ENCODE measurements at places on chromosomes 7 and 10. TPM values are rescaled to one million over a fixed set of nuclear protein-coding genes. Genes with fewer than 3 reads are reported as not detected.

DNA sequence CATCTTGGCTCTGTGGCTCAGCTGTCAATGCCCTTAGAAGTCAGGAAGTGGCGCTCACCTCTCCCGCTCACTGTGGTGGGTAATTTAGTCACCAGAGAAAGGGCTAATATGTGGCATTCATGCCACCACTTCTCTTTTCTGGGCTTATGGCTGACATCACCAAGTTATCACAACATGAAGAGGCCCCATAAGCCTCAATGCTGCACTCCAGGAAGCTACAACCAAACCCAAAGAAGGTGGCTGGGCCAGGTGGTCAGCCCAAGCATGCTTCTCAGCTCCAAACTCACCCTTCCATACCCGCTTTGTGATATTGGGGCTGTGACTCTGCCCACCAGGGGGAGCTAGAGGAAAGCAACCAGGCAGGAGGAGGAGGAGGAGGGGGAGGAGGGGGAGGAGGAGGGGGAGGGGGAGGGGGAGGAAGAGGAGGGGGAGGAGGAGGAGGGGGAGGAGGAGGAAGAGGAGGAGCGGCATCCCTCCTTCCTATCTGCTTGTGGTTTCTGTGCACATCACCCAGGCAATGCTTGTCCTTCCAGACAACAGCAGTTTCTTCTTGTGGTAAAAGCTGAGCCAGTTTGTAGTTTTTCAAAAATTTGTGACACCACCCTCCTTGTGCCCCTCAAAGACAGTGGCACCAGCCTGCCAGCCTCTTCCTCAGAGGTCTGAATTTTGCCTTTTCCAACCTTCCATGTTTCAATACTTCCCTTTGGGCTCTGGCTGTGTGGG, 42.1 kb downstream of the CYP26A1 start:
- no peaks in the 10 kb centered on the region for H3K36me3 ChIP-seq
- H3K27ac ChIP-seq, result no peak overlapping the region
- DNase-seq, result peak; percentile 78

- DNase-seq, result no peak
- H3K36me3 ChIP-seq, result peaks cover 82% of the 10 kb centered on the region
- H3K4me1 ChIP-seq, result peaks cover 78% of the 10 kb centered on the region
- H3K4me3 ChIP-seq, result peak overlapping the region; percentile 35
- H3K27ac ChIP-seq, result peak overlapping the region; percentile 81
- no peaks in the 10 kb centered on the region for H3K27me3 ChIP-seq
These were observed 12.2 kb downstream of the HNRNPA2B1 start for GRCh38 chr7:26188206-26188956.

- H3K27ac ChIP-seq, result no peak overlapping the region
- no peak for DNase-seq
- no peak overlapping the region for H3K4me3 ChIP-seq
- H3K27me3 ChIP-seq, result no peaks in the 10 kb centered on the region
- H3K36me3 ChIP-seq, result peaks cover 93% of the 10 kb centered on the region
These were observed 213.7 kb upstream of the AOAH start for GRCh38 chr7:36937754-36938563.

DNA sequence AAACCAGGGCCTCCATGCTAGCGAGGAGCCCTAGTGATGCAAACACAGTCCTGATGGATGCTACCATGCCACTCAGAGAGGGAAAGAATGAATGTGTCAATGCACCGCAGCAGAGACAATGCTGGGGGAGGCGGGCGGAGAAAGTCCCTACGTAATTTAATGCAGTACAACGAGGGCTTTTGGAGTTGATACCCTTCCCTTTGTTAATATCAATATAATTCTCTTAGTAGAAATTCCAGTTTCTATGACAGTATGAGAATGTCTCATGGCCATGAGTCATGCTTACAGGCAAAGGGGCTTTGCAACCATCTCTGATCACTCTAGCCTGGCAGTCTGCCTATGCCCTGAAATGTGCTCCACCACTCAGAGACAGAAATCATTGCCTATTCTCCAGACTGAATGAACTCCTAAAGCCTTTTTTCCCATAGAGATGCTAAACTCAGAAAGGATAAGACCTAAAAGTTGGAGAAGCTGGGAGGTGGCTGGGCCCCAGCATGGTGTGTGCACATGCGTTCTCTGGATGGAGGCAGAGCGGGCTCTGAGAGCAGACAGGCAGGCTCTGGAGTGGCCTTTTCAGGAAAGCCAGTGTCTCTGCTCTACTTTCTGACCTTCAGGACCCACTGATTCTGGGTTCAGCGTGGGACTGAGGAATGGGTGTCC, 20.3 kb upstream of the GIMAP2 start:
- peaks cover 80% of the 10 kb centered on the region for H3K4me1 ChIP-seq
- peaks cover 5% of the 10 kb centered on the region for H3K36me3 ChIP-seq
- H3K27ac ChIP-seq, result peak overlapping the region; percentile 98
- no peaks in the 10 kb centered on the region for H3K27me3 ChIP-seq

DNA sequence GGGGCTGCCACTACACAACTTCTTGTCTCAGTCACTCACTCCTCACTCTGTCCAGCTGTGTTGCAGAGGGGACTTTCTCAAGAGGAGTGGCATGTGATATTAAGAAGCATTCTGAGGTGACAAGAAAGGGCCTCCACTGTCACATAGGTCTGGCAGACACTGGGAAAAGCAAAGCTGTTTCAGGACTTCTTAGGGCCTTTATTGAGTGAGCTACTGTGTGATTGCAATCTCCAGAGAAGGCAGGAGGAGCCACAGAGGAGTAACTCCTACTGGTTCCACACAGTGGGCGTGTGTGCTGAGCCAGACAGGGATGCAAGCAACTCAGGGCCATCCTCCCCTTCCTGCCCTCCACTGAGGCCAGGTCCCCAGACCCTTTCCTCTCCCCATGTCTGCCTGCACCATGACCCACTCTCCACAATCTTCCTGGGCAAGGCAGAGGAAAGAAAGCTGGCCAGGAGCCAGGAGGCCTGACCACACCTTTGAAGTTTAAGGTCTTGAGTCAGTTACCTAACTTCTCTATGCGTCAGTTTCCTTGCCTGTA, 262.0 kb upstream of the ZMIZ1 start:
- no peak overlapping the region for H3K27ac ChIP-seq
- no peak overlapping the region for H3K4me3 ChIP-seq
- H3K27me3 ChIP-seq, result peaks cover 3% of the 10 kb centered on the region
- no peak for DNase-seq

- no peak for DNase-seq
- peaks cover 2% of the 10 kb centered on the region for H3K4me1 ChIP-seq
- H3K36me3 ChIP-seq, result no peaks in the 10 kb centered on the region
These were observed 70.4 kb downstream of the ASB13 start for GRCh38 chr10:5595994-5596471.

DNA sequence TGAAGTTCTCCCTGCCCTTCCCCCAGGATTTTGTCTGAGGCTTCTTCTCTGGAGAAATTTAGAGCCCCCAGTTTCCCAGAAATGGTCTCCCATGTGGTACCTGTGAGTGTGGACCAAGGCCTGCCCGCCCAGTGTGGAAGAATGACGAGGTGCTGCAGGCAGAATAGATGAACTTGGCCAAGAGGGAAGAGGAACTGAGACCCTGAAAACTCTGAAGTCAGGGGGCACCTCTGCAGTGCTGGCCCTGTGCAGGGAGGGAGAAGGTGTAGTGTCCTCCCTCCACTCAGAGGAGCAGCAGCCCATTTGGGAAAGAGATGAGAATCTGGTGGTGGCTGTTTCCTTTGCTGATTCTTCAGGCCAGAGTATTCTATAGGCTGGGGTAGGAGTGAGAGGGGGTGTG, 115.2 kb upstream of the PCGF5 start:
- peaks cover 2% of the 10 kb centered on the region for H3K27me3 ChIP-seq
- H3K27ac ChIP-seq, result no peak overlapping the region
- DNase-seq, result no peak
- H3K4me3 ChIP-seq, result no peak overlapping the region
- H3K4me1 ChIP-seq, result no peaks in the 10 kb centered on the region
- no peaks in the 10 kb centered on the region for H3K36me3 ChIP-seq

GRCh38 chr7:107482571-107482970, 12.7 kb downstream of the GPR22 start:
- peaks cover 15% of the 10 kb centered on the region for H3K4me1 ChIP-seq
- H3K27me3 ChIP-seq, result no peaks in the 10 kb centered on the region

- no peaks in the 10 kb centered on the region for H3K4me1 ChIP-seq
- H3K36me3 ChIP-seq, result no peaks in the 10 kb centered on the region
- DNase-seq, result no peak
- no peaks in the 10 kb centered on the region for H3K27me3 ChIP-seq
- no peak overlapping the region for H3K27ac ChIP-seq
These were observed 267.7 kb downstream of the MALRD1 start for GRCh38 chr10:19316204-19316870.

GRCh38 chr7:38017320-38017719, 96.9 kb downstream of the EPDR1 start:
- peaks cover 3% of the 10 kb centered on the region for H3K27me3 ChIP-seq
- DNase-seq, result no peak
- H3K27ac ChIP-seq, result no peak overlapping the region
- no peak overlapping the region for H3K4me3 ChIP-seq
- no peaks in the 10 kb centered on the region for H3K4me1 ChIP-seq
- H3K36me3 ChIP-seq, result no peaks in the 10 kb centered on the region

- H3K27me3 ChIP-seq, result no peaks in the 10 kb centered on the region
- no peak overlapping the region for H3K4me3 ChIP-seq
- peaks cover 30% of the 10 kb centered on the region for H3K4me1 ChIP-seq
- no peak for DNase-seq
These were observed 151.6 kb downstream of the SND1 start for GRCh38 chr7:127803626-127804025.

- H3K4me3 ChIP-seq, result no peak overlapping the region
- H3K27ac ChIP-seq, result peak overlapping the region; percentile 30
These were observed 69.4 kb downstream of the CARD11 start for GRCh38 chr7:2974093-2974819.

DNA sequence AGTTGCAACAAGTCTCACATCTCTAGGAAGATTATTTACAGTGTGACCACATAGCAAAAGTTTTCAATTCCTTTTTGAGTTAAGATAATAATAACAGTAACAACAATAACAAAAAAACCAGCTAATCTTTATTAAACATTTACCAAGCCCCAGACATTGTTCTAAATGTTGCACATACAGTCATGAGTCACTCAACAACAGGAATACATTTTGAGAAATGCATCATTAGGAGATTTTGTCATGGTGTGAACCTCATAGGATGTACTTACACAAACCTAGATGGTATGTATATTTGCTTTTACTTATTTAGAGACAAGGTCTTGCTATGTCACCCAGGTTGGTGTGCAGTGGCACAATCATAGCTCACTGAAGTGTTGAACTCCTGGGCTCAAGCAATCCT, 52.0 kb downstream of the SPAM1 start:
- H3K4me1 ChIP-seq, result no peaks in the 10 kb centered on the region
- no peak for DNase-seq
- no peak overlapping the region for H3K4me3 ChIP-seq

- no peaks in the 10 kb centered on the region for H3K36me3 ChIP-seq
- no peaks in the 10 kb centered on the region for H3K4me1 ChIP-seq
- no peaks in the 10 kb centered on the region for H3K27me3 ChIP-seq
These were observed 171.6 kb downstream of the AUTS2 start for GRCh38 chr7:69769826-69770225.

The ACTL6B gene
- not detected for total RNA-seq

The CALHM1 gene
- not detected for total RNA-seq

The TMEM273 gene
- total RNA-seq, result 106 TPM

The ZNF138 gene
- 10.5 TPM for total RNA-seq

The VWA2 gene
- total RNA-seq, result not detected

The ECHDC3 gene
- 0.76 TPM for total RNA-seq
